ENCODE measurements at places on chromosomes 11 and 22.

GRCh38 chr22:24230911-24231656 lies 13.8 kb downstream of the GGT5 start:
- peak; percentile 85 for DNase-seq

GRCh38 chr11:28822576-28822975 lies 714.4 kb downstream of the METTL15 start:
- DNase-seq = no peak

GRCh38 chr22:26435327-26436093 lies 6.5 kb downstream of the ASPHD2 start:
- DNase-seq = no peak

DNA sequence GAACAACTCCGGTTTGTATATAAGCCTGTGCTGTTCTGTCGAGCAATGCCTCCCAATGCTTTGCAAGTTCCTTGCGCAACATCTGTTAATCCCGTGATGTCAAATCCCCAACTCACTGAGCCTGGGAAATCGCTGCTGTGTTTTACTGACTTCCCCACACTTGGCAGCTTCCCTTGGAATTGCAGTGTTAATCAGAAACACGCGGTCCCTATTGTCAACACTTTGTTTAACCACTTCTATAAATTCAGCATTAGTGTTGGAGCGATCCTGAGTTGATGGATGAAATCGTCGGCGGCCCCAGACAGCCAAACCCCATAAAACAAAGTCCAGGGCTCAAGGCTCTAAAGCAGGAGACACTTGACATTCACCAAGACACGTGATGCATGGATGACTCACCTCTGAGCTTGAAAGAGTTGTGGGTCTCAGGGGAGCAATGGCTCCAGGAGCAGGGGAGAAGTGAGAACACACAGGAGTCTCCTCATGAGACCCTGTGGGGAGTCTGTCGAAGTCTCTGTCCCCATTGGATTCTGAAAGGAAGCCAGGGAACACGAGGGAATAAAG lies 555.3 kb downstream of the MIAT start:
- DNase-seq = no peak

DNA sequence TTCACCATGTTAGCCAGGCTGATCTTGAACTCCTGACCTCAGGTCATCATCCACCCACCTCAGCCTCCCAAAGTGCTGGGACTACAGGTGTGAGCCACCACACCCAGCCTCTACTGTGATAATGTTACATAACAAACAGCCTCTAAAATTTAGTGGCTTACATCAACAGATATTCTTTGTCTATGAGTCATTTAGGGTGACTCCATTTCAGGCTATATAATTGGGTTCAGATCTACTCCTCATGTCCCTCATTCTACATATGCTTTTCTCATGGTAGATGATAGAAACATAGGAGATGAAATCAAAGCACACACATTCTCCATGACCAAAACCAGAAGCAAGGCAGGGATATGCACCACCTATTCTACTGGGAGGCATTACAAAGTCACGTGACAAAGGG lies 72.7 kb downstream of the SIK2 start:
- DNase-seq = no peak

DNA sequence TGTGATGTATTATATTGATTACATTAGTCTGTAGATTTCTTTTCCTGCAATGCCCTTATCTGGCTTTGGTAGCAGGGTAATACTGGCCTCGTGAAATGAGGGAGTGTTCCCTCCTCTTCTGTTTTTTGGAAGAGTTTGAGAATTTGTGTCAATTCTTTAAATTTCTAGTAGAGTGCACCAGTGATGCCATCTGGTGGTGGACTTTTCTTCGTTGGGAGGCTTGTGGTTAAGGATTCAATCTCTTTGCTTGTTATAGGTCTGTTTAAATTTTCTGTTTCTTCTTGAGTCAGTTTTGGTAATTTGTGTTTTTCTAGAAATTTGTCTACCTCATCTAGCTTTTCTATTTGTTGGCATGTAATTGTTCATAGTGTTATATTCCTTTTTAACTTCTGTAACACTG lies 18.9 kb downstream of the SHANK3 start:
- peak; percentile 48 for DNase-seq

- DNase-seq = no peak
These were observed 84.9 kb upstream of the PRR5 start for GRCh38 chr22:44616882-44617655.

GRCh38 chr11:124199702-124200101 lies 16.6 kb downstream of the OR10D3 start:
- no peak for DNase-seq

GRCh38 chr11:71301046-71301857 lies 48.9 kb upstream of the SHANK2 start:
- no peak for DNase-seq

DNA sequence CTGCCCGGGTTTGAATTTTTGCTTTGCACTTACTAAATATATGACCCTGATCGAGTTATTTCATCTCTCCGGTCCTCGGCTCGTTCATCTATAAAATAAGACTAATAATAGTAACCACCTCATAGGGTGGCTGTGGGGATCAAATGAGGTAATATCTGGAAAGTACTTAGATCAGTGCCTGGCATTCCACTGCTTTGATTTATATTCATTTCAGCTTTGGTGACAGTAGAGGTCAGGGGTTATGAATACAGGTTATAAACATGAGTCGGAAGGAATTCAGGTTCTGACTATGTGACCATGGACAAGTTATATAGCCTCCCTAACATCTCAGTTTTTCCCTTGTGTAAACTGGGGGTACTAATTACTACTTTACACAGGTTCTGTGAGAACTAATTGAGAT lies 2.9 kb upstream of the TEAD1 start:
- DNase-seq = no peak
